Adrenal gland (tissue), 19 donors: ENCODE measurements at places on chromosomes 3 and 15. TPM values are rescaled to one million over a fixed set of nuclear protein-coding genes. Genes with fewer than 3 reads are reported as not detected.
A peak's percentile ranks its signal among the peaks of the same experiment; 100 is the strongest.

GOLGA8Q gene
- 0.60 TPM for polyA plus RNA-seq

STRC gene
- polyA plus RNA-seq: 2.6 TPM

POLR2M gene
- 21.0 TPM for polyA plus RNA-seq

GHSR gene
- polyA plus RNA-seq: 0.24 TPM

USP50 gene
- polyA plus RNA-seq: not detected

NEK10 gene
- 0.55 TPM for polyA plus RNA-seq

MDFIC2 gene
- not detected for polyA plus RNA-seq

ESYT3 gene
- polyA plus RNA-seq: 1.2 TPM

GRCh38 chr3:110815008-110815583 lies 256.5 kb upstream of the NECTIN3 start:
- DNase-seq: no peak

- DNase-seq: no peak
Measured at GRCh38 chr3:139974809-139975425, 39.9 kb downstream of the CLSTN2 start.

DNA sequence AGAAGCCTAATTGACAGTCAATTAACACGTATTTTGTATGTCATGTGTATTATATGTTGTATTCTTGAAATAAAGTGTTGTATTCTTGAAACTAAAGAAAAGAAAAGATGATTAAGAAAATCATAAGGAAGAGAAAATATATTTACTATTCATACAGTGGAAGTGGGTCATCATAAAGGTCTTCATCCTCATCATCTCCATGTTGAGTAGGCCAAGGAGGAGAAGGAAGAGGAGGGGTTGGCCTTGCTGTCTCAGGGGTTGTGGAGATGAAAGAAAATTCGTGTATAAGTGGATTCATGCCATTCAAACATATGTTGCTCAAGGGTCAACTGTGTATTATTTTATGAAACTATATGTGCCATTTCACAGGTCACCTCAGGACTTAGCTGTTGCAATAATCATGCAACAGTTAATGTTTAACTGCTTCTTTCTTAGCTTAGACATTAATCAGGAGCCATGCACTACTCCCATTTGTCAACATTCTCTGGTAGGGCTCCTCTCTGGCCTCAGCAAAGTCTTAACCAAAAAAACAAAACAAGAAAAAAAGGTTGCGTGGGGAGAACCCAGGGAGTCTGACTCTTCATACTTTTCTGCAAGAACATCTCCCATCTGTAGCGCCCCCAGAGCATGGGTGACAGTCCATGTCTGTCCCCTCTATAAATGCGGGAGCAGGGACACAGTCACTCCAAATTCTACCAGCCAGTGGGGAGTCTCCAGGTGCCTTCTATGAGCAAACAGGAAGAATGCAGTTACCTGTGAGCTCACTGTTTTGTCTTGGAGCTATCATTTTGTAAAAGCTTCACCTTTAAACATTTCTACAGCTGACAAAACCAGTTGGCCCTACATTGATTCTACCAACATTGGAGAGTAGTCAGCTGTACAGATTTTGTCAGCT lies 19.9 kb upstream of the LRRC2 start:
- no peak for DNase-seq

GRCh38 chr15:25465835-25466234 lies 27.0 kb upstream of the UBE3A start:
- peak; percentile 59 for DNase-seq

DNA sequence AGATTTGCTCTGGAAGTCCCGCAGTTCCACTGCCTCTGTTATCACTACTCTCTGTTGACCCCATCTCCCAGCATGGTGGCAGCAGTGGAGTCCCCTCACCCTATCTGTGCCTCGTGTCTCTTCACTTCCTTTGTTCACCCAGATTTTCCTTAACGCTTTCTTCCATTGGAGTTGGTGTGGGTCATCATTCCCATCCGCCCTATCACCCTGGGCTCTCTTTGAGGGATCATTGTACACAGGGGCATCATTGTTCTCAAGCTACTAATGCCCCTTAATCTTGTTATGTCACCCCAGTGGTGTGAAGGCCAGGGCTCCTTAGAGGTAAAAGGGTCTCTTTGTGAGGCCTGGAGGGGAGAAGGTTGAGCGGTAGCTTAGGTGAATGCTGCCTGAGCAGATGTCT lies 329.5 kb upstream of the CTDSPL start:
- DNase-seq: no peak

DNA sequence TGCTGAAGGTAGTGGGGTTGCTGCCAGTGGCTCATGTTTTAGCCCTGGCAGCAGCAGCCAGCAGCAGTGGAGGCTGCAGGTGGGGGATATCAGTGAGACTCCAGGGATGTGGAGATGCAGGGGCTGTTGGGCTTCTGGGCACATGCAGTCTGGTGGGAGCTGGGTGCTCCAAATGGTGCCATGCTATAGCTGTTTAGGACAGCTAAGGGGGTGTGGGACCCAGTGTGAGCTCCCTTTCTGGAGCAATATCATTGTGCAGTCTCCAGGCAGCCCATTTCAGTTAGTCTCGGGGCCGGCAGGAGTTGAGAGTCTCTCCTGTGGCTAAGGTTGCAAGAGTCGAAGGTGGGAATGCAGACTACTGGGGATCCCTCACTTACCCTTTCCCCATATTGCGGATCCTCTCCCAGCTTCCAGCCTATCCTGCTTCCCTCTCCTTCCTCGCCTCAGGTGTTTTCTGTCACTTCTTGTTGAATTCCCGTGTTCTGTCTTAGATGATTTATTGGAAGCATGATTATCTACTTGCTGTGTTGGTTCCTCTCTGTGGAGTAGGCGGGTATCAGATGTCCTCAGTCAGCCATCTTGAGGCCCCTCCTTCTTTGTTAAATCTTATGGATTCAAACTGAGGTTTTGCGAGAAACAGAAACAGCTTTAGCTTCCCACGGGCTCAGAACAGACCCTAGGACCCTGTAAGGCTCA lies 112.0 kb downstream of the FAM43A start:
- no peak for DNase-seq

- no peak for DNase-seq
Measured at GRCh38 chr3:39216176-39216790, 23.9 kb upstream of the XIRP1 start.

DNA sequence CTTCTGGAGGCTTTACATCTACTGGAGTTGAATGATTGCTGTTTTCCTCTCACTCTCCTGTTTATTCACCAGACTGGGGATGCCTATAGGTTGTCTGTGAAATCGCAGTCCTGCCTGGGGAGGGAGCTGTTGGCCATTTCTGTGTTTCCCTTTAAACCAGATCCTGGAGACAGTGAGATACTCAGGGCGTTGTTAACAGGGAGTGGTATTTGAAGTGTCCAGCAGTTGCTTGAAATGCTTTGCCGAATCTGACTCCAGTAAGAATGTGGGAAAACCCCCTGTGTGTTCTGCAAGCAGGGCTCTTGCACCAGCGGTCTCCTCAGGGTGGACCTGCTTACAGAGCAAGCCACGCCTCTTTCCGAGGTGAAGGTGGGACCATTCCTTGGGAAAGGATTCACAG lies 4.3 kb upstream of the LRRK1 start:
- DNase-seq: no peak

DNA sequence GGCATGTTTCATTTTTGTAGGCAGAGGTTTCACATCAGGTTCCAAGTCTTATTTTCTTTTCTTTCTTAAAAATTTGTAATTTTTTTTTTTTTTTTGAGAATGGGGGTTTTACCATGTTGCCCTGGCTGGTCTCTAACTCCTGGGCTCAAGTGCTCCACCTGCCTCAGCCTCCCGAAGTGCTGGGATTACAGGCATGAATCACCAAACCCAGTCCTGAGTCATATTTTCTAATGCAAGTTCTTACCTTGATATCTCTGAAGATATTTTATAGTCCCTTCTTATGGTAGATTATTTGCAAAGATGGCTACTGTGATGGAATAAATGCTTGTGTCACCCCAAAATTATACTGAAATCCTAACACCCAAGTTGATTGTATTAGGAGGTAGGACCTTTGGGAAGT lies 63.8 kb downstream of the SLC9A9 start:
- DNase-seq: no peak

- DNase-seq: peak; percentile 64
Measured at GRCh38 chr3:61725851-61726333, 164.5 kb downstream of the PTPRG start.

- no peak for DNase-seq
Measured at GRCh38 chr15:36877796-36878683, 222.3 kb downstream of the MEIS2 start.

DNA sequence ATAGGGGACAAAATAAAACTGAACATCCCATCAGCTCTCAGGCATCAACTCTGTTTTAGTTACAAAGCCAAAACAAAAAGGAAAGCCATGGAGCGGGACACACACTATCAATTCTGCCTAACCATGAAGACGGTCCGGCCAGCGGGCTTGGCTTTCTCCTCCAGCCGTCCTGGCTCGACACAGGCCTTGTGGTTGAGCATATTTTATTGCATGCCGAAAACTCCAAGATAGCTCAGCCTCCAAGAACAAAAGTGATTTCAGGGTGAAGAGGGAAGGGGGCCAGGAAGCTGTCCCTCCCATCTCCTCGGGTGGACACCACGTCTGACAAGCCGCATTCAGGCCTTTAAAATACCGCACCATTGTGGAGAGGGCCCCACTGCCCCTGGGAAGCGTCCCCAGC lies 31.2 kb downstream of the WNT5A start:
- DNase-seq: no peak

DNA sequence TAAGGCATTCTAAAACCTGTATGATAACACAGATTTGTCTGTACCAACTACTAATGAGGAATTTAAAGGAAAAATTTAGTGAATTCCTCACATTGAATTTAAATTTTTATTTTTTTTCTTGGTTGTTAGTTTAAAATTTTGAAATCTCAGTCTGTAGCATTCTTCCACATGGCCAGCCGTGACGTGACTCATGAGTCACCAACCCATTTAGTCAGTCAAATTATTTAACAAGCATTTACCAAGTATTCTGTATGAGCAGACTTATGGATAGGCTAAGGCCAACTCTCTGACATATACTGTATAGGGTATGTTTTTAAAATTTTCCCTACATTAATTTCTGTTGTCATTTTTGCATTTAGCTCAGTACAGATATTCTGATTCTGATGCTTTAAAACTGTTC lies 112.9 kb downstream of the CNTN4 start:
- no peak for DNase-seq

DNA sequence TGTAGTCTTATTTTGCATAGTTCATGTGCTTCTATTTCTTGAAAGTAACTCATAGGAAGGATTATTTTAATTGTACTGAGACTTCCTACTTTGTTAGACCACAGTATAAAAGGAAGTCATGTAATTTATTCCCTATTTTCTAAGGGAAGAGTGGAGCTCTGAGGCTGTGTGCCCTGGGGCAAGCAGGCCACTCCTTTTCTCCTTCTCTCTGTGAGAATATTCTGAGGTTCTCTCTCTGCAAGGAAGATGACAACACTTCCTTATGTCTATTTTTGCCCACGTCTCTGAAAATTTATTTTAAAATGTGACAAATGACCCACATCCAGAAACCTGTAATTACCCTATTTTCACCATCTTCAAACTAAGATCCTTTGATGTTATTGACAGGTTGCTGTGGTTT lies 11.0 kb downstream of the KCTD6 start:
- DNase-seq: no peak

- DNase-seq: no peak
Measured at GRCh38 chr15:73318463-73319351, 50.1 kb downstream of the HCN4 start.

GRCh38 chr15:47744973-47745372 lies 27.7 kb downstream of the SEMA6D start:
- no peak for DNase-seq

GRCh38 chr3:24981924-24982323 lies 446.1 kb upstream of the RARB start:
- DNase-seq: no peak

- peak; percentile 71 for DNase-seq
Measured at GRCh38 chr3:46378426-46378942, 7.7 kb downstream of the CCR5 start.

DNA sequence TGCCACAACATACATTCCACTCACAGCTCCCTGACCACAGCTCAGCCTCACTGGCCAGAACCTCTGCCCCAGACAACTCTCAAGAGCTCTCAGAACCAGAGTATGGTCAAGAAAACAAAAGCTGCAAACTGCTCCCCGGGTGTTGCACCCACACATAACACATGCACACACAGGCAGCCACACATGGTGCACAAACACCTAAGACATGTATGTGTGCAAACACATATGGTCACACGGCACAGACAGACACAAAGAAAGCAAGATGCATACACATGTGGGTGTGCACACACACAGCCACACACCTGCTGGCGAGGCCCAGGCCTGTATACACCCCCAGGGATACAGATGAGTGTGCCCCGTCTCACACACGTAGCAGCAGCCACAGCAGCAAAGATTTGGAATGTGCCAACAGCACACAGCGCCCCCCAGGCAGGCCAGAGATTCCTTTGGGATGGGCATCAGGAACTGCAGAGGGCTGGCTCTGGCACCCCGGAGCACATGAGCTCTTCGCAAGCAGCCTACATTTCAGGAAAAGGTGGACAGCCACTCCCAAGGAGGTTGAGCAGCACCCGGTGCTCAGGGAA lies 6.6 kb downstream of the KLF15 start:
- DNase-seq: no peak

GRCh38 chr3:20185331-20185678 lies 701 bp downstream of the SGO1 start:
- DNase-seq: no peak

DNA sequence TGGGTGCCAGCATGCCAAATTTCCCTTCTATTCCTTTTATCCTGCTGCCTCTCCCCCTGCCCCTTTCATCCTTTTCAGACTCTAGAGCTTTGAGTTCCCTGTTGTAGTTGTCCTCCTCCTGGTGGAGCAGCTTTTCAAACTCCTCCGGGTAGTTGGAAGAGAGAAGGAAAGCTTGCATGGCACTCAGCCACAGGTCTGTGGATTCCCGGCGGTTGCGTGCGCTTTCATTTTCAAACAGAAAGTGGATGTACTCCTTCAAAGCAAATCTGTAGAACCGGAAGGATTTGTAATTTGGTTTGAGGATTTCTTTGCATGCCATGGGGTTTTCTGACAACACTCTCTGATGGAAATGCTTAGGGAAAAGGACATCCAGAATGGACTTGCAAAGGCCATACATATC lies 68.1 kb upstream of the DCLK3 start:
- no peak for DNase-seq

- DNase-seq: no peak
Measured at GRCh38 chr3:39707314-39707909, 102.0 kb upstream of the MYRIP start.
